Foreskin fibroblast (primary cell): ENCODE measurements at places on chromosomes 2 and 18.

DNA sequence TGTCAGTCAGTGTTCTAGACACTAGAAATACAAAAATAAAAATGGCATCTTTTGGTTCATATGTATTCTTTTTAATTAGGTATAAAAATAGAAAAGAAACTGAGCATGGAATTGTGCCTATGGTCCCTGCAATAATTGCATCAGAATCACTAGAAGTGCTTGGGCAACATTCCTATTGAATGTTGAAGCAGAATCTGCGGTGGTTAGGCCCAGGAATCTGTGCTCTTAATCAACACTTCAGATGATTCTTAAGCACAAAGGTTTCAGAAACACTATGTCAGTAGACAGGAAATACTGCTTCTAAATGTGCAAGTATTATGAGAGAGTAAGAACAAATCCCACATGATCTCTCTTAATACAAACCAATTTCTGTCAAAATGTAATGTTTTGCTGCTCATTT, 20.3 kb upstream of the RBBP8 start:
- no peak for DNase-seq

DNA sequence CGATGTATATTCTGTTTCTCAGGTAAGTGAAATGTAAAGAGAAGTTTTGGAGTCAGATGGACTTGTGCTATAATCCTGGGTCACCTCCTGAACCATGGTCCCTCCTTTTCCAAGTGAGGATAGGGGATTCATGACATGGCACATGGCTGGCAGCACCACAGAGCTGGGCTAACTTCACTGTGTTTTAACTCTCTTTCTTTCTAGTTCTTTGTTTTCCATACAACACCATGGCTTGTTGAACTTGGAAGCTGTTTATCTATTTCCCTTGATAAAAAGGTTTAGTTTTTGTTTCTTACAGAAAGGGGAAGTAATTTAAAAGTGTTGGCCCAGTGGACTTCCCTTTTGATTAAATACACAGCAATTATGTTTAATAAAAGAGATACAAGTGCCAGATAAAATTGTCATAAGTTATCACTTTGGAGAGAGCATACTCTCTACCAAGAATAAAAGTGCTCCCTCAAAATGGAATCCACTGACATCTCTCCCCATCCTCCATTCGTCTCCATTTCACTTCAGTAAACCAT, 90.4 kb downstream of the PLCL1 start:
- no peak for DNase-seq

GRCh38 chr2:113762377-113763118, 6.1 kb upstream of the SLC35F5 start:
- DNase-seq, result peak; percentile 92

DNA sequence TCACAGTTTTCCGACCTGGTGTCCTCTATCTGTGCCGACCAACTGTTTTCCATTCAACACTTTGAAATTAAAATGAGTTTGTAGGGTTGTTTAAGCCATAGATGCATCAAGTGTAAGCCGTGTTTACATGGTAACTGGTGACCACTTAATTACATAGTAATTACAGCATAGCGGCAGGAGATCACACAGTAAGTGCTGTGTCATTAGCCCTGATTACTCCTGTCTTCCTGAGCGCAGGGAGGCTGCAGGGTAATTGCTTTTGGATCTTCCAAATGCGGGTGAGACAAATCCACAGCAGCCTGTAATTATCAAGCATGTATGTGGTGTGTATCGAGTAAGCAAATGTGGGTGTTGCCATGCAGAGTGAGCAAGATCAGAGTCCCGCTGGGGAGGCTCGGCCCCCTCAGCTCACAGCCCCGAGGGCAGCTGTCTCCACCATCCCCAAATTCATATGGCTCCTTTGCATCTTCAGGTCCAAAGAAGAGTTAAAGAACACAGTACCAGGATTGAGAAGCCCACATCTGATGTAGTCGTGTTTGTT, 71.5 kb upstream of the HDAC4 start:
- DNase-seq, result no peak

GRCh38 chr2:44582363-44583008, 220.7 kb downstream of the CAMKMT start:
- peak; percentile 65 for DNase-seq

GRCh38 chr2:225122583-225123486, 80.6 kb upstream of the DOCK10 start:
- no peak for DNase-seq

- DNase-seq, result no peak
Measured at GRCh38 chr2:60554646-60555065, 1.2 kb upstream of the BCL11A start.

DNA sequence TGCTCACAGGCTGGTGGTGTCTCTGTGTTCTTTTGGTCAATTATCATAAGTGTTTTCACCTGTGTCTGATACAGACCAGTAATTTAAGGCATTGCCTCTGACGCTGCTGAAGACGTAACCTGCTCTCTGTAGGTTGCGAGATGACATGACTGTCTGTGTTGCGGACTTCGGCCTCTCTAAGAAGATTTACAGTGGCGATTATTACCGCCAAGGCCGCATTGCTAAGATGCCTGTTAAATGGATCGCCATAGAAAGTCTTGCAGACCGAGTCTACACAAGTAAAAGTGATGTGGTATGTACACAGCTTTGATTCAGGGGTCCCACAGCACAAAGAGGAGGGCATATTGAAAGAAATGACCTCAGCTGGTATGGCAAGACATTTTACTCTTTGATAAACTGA, 33.8 kb upstream of the TMEM87B start:
- DNase-seq, result no peak

DNA sequence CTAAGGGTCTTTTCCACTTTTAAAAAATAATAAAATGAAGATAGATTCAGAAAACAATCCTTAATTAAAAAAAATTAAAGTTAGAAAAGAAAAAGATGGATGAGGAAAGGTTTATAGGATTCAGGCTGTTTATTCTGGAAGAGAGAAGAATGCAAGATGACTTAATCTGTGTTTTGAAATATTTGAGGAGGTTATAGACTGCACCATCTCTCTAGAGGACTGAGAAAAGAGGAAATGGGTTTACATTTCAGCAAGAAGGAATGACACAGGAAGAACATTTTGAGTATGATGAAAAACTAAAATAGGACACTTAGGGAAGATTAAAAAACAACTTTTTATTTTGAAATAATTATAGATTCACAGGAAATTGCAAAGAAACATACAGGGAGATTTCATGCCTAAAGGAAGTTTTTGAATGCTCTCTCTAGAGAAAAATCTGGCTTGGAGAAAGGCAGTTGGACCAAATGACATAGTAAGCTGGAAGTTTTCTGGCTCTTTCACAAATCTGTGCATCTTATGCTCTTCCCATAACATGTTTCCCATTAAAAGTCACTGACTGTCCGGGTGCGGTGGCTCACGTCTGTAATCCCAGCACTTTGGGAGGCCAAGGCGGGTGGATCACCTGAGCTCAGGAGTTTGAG, 75.0 kb downstream of the CERS6 start:
- peak; percentile 61 for DNase-seq

DNA sequence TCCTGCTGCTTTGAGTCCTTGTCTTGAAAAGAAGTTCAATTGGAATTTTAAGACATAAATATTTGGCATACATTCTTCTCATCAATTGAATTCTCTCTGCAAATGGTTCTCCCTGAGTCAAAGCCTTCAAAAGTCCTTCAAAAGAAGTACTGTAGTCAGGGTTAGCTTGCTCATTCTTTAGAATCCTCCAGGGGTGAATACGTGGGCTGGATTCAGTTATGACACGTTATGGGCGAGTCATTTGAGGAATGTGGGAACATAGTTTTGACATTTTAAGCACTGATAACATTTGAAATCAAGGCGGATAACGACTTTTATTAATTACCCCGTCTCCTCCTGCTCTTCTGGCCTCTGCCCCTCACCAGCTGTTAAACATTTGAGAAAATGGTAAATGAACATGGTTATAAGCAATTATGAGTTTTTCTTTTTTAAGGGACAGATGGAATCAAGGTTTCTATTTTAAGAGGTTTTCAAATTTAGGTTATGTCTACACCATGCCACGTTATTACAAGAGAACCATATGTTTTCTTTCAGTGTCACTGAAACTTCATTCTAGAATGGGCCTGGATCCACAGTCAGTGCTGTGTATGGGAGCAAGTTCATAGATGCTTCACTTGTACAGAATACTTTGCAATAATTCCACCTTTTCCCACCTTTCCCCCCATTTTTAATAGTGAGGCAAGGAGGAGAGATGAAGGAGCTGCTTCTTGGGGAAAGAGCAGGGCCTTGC, 273.1 kb downstream of the TSN start:
- peak; percentile 18 for DNase-seq

- DNase-seq, result no peak
Measured at GRCh38 chr2:197071213-197071612, 144.7 kb upstream of the PGAP1 start.

- no peak for DNase-seq
Measured at GRCh38 chr2:9658972-9659371, 28.2 kb upstream of the YWHAQ start.

GRCh38 chr2:66872986-66873754, 438.2 kb downstream of the MEIS1 start:
- no peak for DNase-seq

DNA sequence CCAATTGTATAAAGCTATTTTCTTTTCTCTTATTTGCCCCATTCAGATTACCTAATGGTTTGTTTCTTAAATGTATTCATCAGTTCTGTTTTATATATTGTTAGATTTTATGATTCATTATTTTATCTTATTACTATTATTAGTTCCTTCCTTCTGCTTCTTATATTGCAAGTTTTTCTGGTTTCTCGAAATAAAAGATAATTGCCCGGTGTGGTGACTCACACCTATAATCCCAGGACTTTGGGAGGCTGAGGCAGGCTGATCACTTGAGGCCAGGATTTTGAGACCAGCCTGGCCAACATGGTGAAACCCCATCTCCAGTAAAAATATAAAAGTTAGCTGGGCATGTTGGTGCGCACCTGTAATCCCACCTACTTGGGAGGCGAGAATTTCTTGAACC, 37.8 kb downstream of the ANTXR1 start:
- DNase-seq, result no peak

DNA sequence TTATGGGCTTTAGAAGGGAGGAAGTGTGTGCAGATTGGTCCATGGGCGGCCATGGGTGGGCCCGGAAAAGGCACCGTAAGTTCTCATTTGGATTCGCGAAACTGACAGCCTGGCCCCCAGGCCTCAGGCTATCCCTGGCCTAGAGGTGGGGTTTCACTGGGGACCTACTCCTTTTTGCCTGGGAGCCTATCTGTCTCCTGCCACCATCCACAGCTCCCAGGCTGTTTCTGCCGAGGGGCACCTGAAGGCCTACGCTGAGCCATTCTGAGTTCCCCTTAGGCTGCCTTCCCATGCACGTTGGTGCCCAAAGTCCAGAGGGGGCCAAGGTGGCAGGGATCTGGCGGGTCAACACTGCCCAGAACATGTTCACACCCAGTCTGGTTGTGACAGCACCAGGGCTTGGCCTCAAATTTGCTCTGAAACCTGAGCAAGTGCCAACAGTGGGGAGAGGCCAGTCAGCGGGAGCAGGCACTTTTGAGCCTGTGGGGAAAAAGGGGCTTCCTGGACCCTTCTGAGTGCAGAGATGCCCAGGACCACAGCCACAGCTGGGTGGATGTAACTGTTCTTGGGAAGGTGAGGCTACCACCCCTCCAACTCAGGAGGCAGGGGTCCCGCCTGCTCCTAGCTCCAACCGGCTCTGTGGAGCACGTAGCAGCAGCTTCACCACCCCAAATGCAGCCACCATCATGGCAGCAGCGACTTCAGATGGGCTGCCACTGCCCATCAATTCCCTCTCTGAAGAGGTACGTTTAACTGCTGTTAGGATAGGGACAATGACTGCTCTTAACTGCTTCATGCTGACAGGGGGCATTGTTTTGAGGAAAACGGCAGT, 73.6 kb upstream of the ZNF804A start:
- no peak for DNase-seq

- DNase-seq, result no peak
Measured at GRCh38 chr2:216012830-216013079, 596 bp downstream of the MREG start.

- DNase-seq, result no peak
Measured at GRCh38 chr18:52518086-52518485, 178.1 kb downstream of the DCC start.

GRCh38 chr2:177295484-177295883, 31.0 kb upstream of the NFE2L2 start:
- DNase-seq, result peak; percentile 74

GRCh38 chr2:86048888-86049287, 56.8 kb downstream of the POLR1A start:
- no peak for DNase-seq

DNA sequence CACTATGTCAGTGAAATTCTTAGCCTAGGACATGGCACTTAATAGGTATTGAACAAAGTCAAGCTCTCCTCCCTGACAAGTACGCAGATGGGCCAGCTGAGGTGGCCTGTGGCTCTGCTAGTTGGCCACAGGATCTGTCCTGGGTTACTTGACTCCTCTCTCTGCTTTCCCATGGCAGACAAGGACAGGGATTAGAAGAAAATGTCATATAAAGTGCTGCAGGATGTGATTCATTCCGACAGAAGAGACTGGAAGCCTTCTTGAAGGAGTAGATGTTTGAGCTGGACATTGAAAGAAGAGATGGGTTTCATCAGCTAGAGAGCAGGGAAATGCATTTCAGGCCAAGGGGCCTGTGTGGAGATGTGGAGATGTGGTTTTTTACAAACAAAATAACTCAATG, 46.7 kb downstream of the SMAD7 start:
- no peak for DNase-seq

DNA sequence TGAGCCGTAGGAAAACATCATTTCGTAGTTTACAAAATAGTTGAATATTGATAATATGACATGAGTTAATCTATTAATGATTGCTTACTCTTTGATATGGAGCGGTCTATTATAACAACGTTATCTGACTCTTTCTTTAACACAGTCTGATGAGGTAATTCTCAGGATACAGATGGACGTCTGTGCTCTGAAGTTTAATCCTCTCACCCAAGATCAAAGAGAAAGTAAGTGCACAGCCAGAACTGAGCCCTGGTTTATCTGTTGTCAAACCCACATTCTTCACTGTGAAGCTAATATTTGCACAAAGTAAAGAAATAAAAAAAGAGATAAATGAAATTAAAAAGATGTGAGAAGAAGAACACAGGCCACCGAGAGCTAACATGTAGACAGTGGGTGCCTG, 190.9 kb upstream of the COPS8 start:
- DNase-seq, result no peak

- DNase-seq, result peak; percentile 76
Measured at GRCh38 chr2:47299555-47299954, 103.4 kb upstream of the MSH2 start.

DNA sequence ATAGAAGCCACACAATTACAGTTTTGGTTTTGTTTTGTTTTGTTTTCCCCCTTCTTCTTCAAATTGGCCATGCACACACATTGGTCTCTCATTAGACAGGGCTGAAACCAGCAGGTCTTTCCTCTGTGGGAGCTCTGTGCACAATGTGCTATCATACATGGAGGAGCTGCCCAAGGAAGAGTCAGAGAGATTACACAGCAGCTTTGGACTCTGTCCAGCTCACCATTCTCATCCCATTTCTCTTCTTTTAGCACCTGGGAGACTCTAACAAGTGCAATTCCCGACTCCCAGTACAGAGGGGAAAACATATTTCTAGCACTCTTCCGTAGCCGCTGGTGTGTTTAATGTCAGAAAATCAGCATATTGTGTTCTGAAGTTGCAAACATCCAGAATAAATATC, 29.4 kb downstream of the POU3F3 start:
- no peak for DNase-seq

- no peak for DNase-seq
Measured at GRCh38 chr2:38794235-38794946, 16.4 kb downstream of the GEMIN6 start.
